ENCODE measurements at places on chromosomes 3 and 15.

DNA sequence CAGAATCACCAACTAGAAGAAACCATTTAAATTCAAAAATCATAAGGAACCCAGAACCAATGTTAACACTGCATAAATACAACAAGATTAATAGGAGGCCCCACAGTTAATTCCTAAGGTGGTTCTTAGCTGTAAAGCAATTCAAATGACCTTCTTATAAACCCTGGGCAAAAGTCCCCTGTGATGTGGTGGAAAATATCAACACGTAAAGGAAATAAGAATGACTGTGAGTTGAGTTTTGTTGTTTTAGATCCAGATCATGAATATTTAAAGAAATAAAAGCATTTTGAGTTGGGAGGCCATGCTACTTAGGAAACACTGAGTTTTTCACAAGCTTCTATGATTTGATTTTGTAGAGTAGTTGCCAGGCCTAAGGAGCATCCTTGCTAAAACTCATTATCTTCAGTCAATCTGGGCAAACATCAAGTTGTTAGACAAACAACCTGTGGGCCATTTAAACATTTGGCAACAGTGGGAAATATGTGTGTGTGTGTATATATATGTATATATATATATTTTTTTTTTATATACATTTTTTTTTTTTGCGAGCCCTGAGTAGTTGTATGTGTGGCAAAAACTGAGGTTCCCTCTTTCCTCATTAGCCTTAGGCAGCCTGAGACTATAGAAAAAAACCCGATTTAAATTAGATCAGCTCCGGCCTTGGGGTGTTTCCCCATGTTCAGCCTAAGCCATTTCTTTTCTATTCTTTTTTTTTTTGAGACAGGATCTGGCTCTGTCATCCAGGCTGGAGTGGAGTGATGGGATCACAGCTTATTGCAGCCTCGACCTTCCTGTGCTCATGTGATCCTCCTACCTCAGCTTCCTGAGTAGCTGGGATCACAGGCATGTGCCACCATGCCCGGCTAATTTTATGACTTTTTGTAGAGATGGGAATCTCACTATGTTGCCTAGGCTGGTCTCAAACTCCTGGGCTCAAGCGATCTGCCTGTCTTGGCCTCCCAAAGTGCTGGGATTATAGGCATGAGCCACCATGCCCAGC is 8.0 kb upstream of the PXK start:
- DNase-seq, result no peak

- no peak for DNase-seq
Observed at GRCh38 chr15:91282486-91282885, 182.4 kb downstream of the SV2B start.

DNA sequence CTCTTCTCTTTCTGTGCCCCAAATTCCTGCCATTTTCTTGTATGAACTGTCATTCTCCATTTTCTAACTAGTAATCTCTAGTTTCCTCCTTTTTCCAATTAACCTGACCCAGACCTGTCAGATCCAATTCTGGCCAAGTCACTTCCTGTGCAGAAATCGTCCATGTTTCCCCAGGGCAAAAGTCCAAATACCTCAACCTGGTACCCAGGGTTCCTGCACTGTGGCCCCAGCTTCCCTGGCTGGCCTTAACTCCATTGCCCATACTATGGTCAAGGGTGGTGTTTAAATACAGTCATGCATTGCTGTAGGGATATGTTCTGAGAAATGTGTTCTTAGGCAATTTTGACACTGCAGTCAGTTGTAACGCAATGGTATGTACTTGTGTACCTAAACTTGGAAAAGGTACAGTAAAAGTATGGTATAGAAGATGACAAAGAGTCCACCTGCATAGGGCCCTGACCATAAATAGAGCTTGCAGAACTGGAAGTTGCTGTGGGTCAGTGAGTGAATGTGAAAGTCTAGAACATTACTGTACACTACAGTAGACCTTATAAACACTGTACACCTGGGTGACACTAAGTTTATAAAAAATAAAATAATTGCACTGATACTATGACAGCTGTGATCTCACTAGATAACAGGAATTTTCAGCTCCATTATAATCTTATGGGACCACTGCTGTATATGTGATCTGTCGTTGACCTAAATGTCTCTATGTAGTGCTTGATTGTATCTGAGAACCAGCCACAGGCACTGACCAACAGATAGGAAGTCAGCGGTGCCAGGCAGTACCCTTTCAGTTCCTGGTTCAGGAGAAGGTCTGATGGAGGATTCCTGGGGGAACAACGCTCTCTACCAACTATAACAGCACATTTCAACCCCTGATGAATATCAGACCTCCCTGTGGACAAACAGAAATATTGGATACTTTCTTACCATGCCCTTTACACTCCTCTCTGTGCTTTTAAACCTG is 336.1 kb upstream of the PROK2 start:
- no peak for DNase-seq

GRCh38 chr15:41606997-41607396 is 48.0 kb downstream of the TYRO3 start:
- DNase-seq, result peak; percentile 78

- DNase-seq, result no peak
Observed at GRCh38 chr3:141328286-141329166, 39.8 kb upstream of the ZBTB38 start.

DNA sequence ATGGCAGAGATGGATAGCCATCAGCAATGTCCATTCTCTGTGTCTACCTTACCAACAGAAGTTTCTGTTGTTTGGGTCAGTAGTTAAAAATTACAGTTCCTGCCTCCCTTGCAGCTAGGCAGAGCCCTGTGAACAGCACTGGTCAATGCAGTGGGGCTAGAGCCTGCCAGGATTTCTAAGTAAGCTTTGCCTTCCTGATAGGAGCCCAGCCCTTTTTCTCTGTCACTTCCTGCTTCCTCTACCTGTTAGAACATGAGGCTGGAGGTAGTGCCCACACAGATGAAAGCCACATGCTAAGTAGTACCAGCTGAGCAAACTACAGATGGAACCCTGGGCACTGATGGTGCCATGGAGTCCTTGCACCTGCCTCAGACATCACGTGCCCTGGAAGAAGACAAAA is 45.0 kb downstream of the MGLL start:
- DNase-seq, result no peak

DNA sequence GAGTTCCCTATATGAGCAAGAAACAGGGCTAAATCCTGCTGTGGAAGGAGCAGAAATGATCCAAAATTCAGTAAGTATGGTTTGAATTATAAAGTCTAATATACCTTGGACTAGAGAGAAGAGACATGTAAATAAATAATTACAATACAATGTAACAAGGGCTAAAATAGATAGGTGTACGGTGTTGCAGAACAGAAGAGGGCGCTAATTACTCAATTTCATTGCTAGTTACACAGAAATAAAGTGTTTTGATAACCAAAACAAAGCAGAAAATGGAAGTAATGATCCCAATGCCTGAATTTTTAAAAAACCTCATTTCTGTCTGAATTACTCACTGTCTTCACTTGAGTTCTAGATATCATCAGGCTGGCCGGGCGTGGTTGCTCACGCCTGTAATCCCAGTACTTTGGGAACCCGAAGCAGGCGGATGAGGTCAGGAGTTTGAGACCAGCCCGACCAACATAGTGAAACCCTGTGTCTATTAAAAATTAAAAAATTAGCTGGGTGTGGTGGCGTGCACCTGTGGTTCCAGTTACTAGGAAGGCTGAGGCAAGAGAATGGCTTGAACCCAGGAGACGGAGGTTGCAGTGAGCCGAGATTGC is 8.3 kb upstream of the PLCH1 start:
- DNase-seq, result no peak

- no peak for DNase-seq
Observed at GRCh38 chr3:136624371-136624770, 127.8 kb downstream of the STAG1 start.

GRCh38 chr3:48538451-48538850 is 18.2 kb downstream of the PFKFB4 start:
- no peak for DNase-seq

DNA sequence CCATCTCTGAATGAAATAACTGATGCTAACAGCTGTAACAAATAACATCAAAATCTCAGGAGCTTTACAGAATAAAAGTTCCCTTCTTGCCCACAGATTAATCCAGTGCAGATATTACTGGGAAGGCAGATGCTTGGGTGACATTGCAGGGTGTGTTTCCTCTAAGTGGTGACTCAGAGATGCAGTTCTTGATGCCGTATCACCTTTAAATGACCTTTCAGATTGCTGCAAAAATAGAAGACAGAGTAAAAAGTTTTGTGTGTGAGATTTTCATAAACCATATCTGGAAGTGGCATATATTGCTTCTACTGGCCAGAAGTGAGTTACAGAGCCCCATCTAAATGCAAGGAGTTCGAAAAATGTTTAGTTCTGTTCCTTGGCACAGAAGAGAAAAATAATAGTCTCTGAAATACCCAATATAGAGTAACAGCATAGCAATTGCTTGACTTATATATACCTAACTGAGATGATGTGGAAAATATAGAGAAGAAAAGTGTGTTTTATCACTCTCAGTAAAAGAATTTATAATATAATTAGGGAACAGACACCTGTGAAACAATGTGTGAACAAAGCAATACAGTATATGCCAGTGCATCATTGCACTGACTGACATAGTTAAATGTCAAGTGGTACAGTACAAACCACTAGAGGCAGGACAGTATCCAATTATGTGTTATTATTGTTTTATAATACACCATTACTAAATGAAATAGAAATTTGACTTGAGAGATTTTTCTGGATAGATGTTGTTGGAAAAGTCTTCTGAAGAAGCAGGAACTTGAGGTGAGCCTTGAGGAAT is 430.7 kb upstream of the CBLB start:
- no peak for DNase-seq

- DNase-seq, result peak; percentile 63
Observed at GRCh38 chr3:171770689-171771620, 39.3 kb downstream of the PLD1 start.

- DNase-seq, result peak; percentile 76
Observed at GRCh38 chr3:148757238-148758215, 59.8 kb downstream of the AGTR1 start.

- DNase-seq, result no peak
Observed at GRCh38 chr3:72998466-72998865, 1.9 kb downstream of the PPP4R2 start.

GRCh38 chr3:9994086-9994844 is 7.6 kb upstream of the EMC3 start:
- no peak for DNase-seq

DNA sequence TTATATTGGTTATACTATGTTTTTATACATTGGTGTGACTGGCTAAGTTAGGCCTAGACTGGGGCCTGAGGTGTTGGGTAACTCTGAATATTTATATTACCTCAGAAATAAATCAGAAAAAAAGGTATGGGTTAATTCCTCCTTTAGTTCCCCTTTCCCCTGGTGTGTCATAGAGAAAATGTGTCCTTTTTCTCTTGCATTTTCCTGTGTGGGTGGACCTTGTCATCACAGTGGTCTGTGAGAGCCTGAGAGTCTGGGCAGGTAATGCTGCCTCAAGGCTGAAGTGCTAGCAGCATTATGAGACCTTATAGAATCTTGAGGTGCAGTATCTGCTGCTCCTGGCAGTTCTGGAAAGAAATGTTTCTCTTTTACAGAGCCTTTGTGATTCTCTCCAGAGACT is 69.7 kb downstream of the PCOLCE2 start:
- no peak for DNase-seq

DNA sequence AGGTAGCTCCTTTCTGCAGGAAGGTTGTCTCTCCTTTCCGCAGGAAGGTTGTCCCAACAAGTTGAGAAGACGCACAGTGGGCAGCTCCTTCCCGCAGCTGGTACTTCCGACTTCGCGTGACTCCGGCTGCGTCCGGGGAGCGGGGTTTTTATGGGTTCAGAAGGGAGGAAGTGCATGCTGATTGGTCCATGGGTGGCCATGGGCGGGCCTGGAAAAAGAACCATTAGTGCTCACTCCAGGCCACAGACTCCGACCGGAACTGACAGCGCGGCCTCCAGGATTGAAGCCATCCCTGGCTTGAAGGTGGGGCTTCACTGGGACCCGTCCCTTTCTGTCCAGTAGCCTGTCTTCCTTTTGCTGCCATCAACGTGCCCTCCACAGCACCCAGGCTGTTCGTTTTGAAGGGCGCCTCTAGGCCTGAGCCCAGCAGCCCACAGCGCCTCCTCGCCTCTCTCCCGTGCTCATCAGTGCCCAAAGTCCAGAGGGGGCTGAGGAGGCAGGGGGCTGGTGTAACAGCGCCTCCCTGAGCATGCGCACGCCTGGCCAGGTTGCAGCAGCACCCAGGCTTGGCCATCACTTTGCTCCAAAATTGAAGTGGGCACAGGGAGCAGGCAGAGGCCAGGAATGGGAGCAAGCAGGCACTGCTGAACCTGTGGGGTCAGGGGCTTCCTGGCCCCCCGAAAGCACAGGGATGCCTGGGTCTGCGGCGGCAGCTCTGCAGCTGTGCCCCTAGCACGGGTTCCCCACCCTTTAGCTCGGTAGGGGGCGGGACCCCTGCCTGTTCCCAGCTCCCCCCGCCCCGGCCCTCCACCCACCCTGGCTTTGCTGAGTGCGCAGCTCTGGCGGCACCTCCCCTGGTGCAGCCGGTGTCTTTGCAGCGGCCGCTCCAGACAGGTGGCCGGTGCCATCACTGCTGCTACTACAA is 330.6 kb upstream of the MCTP2 start:
- no peak for DNase-seq

DNA sequence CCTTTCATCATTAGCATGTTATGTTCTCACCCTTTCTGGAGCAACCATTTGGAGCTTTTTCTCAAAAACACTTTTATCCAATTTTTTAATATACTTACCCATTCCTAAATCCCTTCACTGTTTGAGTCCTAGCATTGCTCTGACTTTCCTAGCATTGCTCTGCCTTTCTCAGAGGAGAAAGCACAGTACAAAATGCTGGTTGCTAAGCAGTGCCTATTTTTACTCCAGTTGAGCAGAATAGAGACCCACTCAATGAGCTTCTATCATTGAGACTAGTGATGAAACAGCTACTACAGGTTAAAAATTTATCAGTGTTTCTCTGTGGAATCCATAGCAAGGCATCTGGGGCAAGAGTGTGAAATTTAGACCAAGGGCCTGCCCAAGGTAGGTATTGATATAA is 21.8 kb upstream of the IL1RAP start:
- no peak for DNase-seq

DNA sequence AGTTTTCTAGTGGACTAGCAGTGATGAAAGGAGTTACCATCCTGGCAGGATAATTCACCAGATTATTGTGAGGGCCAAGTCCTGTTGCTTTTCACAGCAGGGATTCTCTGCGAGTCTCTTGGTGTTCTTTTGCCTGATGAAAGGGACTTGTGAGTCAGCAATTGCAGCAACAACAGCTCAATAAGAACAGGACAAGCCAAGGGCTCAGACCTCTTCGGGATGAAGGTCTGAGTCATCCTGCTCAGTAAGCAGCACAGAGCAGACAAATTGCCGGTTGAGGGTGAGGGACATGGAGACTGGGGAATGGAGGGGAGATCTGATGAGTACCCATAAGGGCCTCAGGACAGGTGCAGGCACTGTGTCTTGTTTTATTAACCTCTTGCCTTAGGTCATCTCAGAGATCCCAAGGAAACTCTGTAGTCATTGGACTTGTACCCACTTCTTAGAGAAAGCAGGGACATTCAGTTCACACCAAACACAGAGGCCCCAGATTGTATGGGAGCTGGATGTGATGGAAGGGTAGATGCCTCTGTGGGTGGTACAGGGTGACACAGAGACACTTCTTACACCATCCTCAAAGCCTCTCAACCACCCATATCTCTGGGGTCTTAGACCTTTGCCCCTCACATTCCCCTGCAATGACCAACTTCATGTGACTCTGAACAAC is 173.8 kb upstream of the TLE3 start:
- peak; percentile 93 for DNase-seq
